ENCODE measurements at places on chromosomes 1 and 21.

- no peak for DNase-seq
Observed at GRCh38 chr1:87869567-87869966, 540.9 kb downstream of the LMO4 start.

GRCh38 chr1:30511991-30512913 is 211.1 kb downstream of the MATN1 start:
- DNase-seq = no peak

GRCh38 chr21:28454564-28455252 is 538.0 kb downstream of the LTN1 start:
- no peak for DNase-seq

- DNase-seq = no peak
Observed at GRCh38 chr1:18955441-18956192, 859 bp downstream of the IFFO2 start.

DNA sequence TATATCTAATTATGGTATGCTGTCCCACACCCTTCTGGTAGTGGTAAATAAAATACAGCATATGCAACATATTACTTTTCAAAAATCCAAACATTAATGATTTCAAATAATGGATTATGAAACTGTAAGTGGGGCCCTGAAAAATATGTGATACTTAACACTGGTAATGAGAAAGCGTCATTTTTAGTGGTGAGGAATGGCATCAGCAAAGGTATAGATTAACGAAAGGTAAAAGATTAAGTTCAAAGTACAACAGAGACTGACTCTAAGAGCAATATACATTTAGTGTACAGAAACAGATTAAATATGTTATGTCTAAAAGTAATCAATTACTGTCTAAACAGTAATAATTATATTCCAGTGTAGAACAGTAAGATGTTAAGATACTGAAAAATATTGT is 194.1 kb downstream of the COL24A1 start:
- DNase-seq = no peak

GRCh38 chr1:33169290-33170055 is 12.4 kb downstream of the TRIM62 start:
- DNase-seq = no peak

DNA sequence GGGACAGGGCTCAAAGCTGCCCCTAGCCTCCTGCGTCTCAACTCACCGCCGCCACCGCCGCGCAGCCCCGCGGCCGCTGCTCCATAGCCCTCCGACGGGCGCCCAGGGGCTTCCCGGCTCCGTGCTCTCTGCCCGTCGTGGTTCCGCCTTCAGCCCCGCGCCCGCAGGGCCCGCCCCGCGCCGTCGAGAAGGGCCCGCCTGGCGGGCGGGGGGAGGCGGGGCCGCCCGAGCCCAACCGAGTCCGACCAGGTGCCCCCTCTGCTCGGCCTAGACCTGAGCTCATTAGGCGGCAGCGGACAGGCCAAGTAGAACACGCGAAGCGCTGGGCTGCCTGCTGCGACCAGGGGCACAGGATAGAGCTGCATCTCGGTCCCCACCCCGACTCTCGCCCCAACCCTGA is at the start of gene TNFRSF25:
Gene TNFRSF25 (minus strand): TSS at position 151 of the 400 bp plus-strand sequence. CDS start 66 bp downstream, at position 85.
- no peak for DNase-seq

GRCh38 chr1:27872059-27872801 is at the start of gene THEMIS2:
Gene THEMIS2 (plus strand): TSS chr1:27872544. CDS start chr1:27872572, 28 bp downstream.
- no peak for DNase-seq

GRCh38 chr1:59143133-59143487 is 153.8 kb upstream of the FGGY start:
- no peak for DNase-seq

DNA sequence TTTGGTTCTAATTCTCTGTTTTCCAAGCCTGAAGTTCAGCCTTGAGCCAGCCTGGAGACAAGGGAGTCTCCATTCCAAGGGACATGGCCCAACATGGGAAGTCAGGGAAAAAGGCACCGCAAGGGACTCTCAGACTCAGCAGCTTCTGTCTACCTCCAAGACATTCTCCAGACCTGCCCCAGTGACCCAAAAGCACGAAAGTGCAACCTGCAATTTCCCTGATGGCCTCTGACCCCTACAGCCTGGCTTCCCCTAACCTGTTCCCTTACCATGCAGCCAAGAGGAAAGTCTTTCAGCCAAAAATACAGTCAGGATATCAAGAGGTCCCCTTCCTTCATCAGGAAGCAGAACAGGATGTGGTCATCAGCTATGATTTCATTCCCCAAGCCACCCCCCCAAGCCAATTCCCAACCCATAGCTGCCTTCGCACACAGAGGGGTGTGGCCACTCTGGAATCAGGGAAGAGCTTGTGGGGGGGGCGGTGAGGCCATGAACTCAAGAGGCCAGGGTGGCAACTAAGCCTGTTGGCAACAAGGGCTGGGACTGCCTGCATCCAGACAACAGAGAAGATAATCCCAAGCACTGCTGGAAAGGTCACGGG is 59.2 kb downstream of the TIAM1 start:
- DNase-seq = no peak

DNA sequence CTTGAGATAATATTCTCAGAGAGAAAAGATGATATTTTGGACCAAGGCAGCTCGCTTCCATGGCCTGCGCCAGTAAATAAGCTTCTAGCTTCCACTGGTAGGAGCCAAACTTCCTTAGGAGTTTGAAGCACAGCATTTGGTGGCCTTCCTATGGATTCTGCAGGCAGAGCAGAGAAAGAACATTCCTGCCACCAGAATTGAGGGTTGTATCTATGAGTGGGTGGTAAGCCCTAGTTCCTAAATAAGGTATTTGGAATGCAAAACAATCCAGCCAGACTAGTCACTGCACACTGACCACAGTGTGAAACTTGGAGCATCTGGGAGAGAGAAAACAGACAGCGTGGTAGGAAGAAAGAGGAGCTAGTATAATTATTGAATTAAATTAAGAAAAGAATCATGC is 54.1 kb upstream of the BCAR3 start:
- DNase-seq = no peak

- no peak for DNase-seq
Observed at GRCh38 chr1:19344372-19344810, 32.3 kb downstream of the SLC66A1 start.

DNA sequence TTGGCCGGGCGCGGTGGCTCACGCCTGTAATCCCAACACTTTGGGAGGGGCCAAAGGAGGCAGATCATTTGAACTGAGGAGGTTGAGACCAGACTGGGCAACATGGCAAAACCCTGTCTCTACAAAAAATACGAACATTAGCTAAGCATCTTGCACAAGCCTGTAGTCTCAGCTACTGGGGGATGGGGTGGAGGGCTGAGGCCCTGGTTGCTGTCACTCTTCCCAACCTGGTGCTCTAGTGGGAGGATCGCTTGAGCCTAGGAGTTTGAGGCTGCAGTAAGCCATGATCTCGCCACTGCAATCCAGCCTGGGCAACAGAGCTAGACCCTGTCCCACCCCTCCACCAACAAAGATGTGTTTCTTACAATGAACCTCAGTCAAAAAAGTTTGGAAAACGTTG is 2.8 kb downstream of the PHGDH start:
- DNase-seq = no peak

- no peak for DNase-seq
Observed at GRCh38 chr1:3658231-3658615, 5.9 kb downstream of the TP73 start.

GRCh38 chr1:227944090-227944930 is 3.4 kb downstream of the WNT9A start:
- DNase-seq = no peak

GRCh38 chr1:91877574-91878208 is 8.3 kb downstream of the TGFBR3 start:
- no peak for DNase-seq

DNA sequence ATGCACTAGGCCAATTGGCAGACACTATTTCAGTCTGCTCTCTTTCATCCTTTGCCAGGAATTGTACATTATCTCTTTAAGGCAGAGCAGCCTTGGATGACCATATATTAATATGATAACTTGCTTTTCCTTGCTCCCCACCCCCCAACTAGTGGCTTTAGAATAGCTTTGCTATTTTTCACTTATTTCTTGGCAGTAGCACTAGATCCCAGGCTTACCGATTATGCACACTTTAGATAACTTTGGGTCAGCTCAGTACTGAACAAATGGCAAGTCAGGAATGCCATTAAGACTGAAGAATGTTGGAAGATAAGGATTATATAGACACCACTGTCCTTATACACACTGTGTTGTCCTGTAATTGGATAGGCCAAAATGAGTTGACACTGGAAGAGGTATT is 146.4 kb downstream of the FGGY start:
- DNase-seq = no peak

DNA sequence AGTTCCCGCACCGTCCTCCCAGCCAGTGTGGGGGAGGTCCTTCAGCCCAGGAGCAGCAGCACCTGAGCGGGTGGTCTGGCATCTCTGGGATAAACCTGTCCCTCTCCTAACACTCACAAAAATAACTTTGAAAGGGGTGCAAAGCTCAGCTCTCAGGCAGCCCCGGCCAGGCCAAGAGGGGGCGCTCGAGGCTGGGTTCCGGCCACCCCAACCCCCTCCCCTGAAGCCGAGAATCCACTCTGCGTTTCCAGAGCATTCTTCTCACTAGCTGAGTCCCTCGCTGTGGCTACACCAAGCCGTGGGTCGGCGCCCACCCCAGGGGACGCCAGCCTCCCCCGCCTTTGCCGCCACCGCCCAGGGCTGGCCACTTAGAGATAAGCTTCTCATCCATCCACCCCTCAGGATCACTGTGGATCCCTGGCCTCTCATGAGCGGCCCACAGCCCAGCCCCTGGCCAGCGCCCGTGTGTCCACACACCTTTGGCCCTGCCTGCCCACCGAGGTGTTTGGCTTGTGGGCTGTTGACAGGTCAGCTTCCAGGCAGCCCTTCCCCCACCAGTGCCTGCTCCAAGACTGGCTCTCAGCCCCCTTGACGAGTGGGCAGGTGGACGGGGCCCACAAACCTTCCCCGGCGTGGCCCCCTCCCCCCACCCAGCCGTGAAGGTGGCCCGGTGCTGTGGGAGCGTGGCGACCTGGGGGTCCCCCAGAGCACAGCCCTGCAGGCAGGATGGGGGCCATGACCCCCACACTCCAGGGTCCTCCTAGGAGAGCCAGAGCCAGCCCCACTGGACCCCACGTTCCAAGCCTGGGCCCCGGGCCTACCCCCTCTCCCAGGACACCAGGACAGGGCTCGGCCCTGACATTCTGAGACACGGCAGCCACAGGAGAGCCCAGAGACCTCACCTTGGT is 1.9 kb downstream of the FTCD start:
- no peak for DNase-seq

GRCh38 chr1:35619237-35620121 is 21.8 kb downstream of the PSMB2 start:
- no peak for DNase-seq

DNA sequence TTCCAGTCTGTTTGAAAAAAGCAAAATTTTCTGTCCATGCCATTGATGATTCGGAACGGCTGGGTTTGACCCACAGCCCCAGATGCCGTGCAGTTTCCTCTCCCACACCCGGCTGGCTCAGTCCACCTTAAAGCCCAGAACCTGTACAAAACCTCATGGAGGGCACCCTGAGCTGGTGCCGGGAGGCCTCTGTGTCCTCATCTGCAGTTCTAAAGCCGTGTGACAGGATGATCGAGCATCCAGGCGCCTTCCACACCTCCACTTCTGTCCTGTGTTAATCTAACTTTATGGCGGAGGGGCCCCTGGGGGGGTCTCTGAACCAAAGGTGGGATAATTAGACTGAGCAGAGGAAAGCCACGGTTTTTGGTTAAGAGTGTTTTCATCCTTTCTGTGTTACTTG is 49.6 kb downstream of the SLC37A1 start:
- DNase-seq = no peak

- no peak for DNase-seq
Observed at GRCh38 chr1:78490861-78491450, at the start of gene PTGFR. Gene PTGFR (plus strand): TSS chr1:78490974. CDS start chr1:78492744, 1,770 bp downstream.

GRCh38 chr21:29295066-29295650 is 3.6 kb upstream of the BACH1 start:
- DNase-seq = no peak

- DNase-seq = no peak
Observed at GRCh38 chr1:114561333-114561732, 20.1 kb downstream of the BCAS2 start.

- no peak for DNase-seq
Observed at GRCh38 chr1:34915521-34915920, 13.9 kb downstream of the DLGAP3 start.

GRCh38 chr1:12053752-12054548 is 9.2 kb upstream of the TNFRSF8 start:
- no peak for DNase-seq

- no peak for DNase-seq
Observed at GRCh38 chr21:30306884-30307283, 13.2 kb downstream of the KRTAP26-1 start.

DNA sequence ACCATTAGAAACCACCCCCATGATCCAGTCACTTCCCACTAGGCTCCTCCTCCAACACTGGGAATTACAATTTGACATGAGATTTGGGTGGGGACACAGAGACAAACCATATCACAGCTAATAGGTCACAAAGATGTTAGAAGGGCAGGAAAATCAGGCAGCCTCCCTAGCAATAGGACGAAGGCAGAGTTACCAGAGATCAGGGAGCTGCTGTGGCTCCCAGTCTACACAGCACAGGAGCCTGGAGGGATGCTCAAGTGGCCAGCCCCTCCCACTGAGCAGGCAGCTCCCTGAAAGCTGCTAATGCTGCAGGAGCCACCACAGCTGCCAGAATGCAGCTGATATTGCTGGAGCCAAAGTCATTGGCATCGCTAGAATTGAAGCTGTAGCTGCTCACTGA is 51.0 kb downstream of the CR1L start:
- DNase-seq = no peak

DNA sequence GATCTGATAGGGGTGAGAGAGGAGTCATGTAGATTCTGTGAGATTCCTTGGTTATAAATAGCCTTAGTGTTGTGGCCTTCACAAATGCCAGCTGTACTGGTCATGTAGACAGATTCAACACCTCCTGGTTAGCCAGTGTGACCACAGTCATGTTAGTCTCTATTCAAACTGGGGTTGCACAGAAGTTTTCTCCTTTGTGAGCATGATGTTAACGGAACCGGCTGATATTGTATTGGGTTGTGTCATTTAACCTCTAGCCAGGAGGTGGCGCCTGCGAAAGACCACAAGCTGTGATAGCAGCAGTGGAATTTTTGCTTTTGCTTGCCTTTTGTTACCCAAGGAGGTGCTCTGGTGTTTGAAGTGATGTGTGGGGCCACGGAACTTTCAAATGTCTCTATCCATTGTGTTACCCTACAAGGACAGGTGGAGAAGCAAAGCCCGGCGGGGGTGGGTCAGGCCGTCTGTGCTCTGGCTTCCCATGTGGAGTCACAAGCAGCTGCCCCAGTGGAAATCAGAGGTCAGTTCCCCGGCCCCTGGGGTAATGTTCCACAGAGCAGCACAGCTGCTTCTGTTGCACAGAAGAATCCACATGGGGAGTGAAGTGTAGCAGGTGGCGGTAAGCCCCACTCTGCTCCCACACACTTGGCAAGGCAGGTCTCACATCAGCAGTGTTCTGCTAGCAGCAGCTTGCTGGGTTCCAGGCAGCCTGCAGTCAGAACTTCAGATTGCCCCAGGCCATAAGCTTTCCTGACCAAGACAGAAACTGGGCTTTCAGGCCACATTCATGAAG is 112.6 kb downstream of the ADAMTS1 start:
- no peak for DNase-seq

GRCh38 chr1:33824971-33825370 is 38.9 kb upstream of the HMGB4 start:
- DNase-seq = no peak

- no peak for DNase-seq
Observed at GRCh38 chr1:212293579-212293978, 8.4 kb downstream of the PPP2R5A start.

- no peak for DNase-seq
Observed at GRCh38 chr21:38297194-38297631, 40.4 kb downstream of the KCNJ15 start.

- no peak for DNase-seq
Observed at GRCh38 chr21:38790059-38790458, 15.7 kb upstream of the ETS2 start.
